Glomerular endothelial cell (primary cell): ENCODE measurements at places on chromosomes 7 and 10. TPM values are rescaled to one million over a fixed set of nuclear protein-coding genes. Genes with fewer than 3 reads are reported as not detected.

- no peak for DNase-seq
Observed at GRCh38 chr10:132397671-132398565, 918 bp downstream of the PWWP2B start.

GRCh38 chr7:8384901-8385300, 48.5 kb upstream of the NXPH1 start:
- no peak for DNase-seq

- DNase-seq: no peak
Observed at GRCh38 chr10:110529596-110530011, 31.9 kb downstream of the DUSP5 start.

GRCh38 chr10:118307859-118308258, 34.3 kb downstream of the FAM204A start:
- DNase-seq: no peak

- DNase-seq: no peak
Observed at GRCh38 chr7:110875346-110875745, 215.6 kb upstream of the LRRN3 start.

- no peak for DNase-seq
Observed at GRCh38 chr7:33809228-33809627, 96.1 kb upstream of the BMPER start.

- DNase-seq: no peak
Observed at GRCh38 chr10:66805612-66806011, 120.2 kb upstream of the LRRTM3 start.

DNA sequence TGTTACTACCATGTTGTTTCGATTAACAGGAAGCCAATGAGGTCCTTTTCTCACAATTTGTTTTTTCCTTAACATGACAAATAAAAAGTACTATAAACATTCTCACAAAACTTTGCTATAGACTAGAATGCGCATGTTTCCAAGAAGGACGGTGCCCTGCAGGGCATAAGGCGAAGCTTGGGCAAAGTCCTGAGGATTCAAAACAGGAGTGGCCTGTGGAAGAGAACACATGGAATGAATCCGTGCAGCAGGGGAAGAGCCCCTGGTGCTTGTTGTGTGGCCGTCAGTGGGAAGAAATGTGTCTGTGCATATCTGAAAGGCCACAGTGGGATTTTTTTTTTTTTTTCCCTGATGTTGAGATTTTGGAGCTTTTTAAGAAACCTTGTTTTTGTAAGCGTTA, 67.6 kb downstream of the ITGA8 start:
- DNase-seq: no peak

DNA sequence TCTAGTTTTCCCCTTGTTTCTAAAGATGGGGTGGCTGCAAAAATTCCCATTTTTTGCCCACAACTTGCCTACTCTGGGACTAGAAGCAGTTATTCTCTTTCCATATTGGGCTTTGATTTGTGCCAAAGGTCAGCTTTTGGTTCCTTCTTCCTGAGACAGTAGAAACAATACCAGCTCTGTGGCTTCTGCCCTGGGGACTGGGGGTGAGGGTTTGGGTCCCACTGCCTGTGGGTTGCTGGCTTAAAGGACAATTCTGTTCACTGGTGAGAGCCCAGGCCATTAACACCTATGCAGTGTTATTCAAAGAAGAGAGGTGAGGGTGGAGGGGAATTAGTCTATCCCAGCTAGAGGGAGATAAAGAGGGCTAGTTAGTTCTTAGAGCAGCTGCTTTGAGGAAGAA, 171.5 kb downstream of the CPEB3 start:
- DNase-seq: no peak

GRCh38 chr10:96017191-96017687, 26.1 kb upstream of the CCNJ start:
- DNase-seq: peak; percentile 48

DNA sequence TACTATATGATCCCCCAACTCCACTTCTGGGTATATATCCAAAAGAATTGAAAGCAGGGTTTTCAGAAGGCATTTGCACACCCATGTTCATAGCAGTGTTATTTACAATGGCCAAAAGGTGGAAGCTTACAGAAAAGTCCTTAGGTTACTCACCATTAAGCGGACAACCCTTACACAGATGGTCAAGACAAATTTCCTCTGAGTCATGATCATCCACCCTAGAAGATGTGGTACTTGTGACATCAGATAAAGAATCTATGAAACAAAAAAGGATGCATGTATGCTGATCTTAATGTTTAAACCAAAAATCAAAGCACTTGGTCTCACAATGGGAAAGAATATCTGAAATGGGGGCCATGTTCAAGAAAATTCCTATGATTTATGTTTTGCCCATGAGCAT, 31.1 kb downstream of the ZC3HAV1 start:
- DNase-seq: no peak

GRCh38 chr10:11170993-11171851, 153.6 kb downstream of the CELF2 start:
- no peak for DNase-seq

GRCh38 chr7:92461027-92462003, 14.0 kb downstream of the GATAD1 start:
- DNase-seq: no peak

DNA sequence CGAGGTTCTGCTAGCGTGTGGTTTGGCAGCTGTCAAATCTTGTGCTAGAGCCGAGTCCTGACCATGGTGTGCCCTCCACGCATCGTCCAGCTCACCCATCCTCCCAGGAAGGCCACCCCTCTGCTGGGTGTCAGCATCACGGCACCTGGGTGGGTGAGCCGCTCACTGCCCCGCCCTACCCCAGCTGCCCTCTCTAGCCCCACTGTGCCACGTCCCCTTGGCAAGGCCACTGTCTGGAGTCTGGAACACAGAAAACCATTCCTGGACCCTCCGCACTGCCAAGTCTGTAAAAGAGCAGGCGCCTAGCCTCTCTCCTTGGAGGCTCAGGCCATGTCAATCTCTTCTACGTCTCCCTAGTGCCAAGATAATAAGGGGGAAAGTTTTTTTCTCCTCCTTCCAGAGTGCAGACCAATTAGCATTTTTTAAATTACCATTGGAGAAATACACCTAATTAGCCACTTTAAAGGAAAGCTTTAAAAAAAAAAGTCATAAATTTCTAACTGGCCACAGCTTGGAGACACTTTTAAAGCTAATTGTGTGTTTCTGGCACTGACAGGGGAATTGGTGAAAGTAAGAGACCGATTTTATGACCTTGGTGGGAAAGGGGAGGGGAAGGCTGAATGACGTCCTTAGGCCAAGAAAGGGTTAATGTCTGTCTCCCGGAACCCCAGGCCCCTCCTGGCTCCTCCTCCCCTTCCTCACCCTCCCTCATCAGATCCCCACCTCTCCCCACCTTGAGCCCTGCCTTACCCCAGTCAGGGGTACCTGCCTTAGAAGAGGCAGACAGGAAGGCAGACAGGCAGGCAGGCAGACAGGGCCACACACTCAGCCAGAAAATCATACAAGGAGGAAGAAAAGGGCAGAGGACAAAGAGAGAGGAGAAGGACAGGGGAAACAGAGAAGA, 151.2 kb downstream of the PLXNA4 start:
- no peak for DNase-seq

DNA sequence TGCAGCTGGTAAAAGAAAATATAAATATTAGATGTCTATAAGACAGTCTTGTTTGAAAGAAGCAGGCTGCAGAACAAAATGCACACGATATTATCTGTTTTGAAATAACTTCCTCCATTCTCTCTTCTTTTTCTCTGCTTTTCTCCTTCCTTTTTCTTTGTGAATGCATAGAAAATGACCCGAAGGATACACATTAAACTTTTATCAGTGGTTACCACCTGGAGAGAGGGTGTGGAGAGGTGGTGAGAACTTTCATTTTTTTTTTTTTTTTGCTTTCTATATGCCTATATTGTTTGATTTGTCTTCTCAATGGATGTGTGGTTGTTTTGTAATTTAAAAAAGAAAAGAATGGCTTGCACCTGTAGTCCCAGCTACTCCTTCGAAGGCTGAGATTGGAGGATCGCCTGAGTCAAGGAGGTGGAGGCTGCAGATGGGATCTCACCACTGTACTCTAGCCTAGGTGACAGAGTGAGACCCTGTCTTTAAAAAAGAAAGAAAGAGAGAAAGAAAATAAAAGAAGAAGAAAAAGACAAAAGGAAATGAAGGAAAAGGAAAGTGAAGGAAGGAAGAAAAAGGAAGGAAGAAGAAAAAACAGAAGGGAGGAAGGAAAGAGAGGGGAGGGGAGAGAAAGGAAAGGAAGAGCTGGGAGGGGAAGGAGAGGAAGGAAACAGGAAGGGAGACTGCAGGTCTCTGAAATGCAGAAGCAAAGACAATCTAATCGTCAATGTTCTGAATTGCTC, 64.4 kb downstream of the SAMD9 start:
- DNase-seq: no peak

GRCh38 chr7:50782375-50783208, at the start of gene GRB10:
Gene GRB10, minus strand, starts transcription at chr7:50782896. Its CDS starts 50,574 bp downstream, at chr7:50732322.
- DNase-seq: no peak

DNA sequence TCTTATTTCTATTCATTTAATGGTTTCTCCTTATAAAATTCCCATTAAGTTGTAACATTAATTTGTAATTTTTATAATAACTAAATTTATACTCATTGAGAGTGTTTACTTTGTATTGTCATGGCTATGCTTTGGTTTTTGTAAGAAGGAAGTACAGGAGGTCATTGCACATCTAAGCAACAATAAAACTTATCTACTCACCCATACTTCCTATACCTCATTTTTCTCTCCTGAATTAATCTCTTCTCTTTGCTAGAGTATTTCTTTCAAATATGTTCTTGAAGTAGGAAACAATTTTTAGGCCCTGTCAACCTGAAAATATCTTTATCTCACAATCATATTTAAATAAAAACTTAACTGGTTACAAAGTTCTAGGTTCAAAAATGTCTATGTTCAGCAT, 95.4 kb upstream of the WDR11 start:
- DNase-seq: no peak

- DNase-seq: no peak
Observed at GRCh38 chr7:19117870-19118608, 603 bp upstream of the TWIST1 start.

DNA sequence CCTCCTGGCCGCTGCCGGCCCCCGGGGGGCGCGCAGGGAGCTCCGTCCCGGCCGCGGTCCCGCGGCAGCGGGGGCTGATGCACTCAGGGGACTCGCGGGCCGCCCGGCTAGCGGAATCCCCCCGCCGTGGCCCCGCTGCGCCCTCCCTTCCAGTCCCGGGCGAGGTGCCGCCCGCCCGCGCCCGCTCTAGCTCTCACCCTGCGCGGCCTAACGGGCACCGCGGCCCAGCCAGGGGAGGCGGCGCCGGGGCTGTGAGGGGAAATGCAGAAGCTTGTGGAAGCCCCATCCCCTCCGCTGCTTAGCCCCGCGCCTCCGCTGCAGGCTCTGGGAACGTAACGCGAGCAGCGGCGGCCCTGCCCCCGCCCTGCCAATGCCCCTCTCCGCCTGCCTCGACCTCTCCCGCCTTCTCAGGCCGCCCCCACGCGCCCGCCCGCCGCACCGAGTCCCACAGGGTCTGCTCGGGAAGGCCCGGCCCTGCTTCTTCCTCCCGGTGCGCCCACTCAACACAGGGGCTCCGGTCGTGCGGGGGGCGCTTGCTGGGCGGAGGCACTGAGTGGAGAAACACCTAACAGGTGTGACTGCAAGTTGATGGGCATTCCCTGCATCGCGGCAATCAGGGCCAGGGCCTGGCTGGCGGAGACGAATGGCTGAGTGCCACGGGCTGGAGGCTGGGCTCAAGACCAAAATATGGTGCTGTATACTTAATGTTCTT, 384 bp upstream of the TMEM229A start:
- DNase-seq: no peak

- no peak for DNase-seq
Observed at GRCh38 chr10:62858364-62858763, 42.2 kb upstream of the EGR2 start.

- DNase-seq: no peak
Observed at GRCh38 chr7:98193474-98194180, 17.6 kb upstream of the BHLHA15 start.

DNA sequence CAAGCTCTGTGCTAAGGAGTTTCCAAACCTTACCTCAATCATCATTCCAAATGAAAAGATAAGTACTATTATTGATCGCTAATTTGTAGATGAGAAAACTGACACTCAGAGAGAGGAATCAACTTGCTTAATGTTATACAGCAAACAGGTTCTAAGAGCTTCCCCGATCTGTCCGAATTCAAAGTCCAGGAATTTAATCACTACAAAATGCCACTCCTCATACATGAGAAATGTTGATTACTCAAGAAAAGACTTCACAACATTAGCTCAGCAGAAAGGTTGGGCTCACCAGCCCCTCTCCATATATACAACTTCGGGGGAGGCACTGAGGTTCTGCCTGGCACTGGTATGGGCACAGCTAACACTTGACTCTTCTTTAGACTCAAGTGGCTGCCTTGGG, 80.7 kb downstream of the SLC16A9 start:
- DNase-seq: no peak

GRCh38 chr10:50501924-50502452, 121.8 kb downstream of the SGMS1 start:
- DNase-seq: no peak

GRCh38 chr7:117338020-117338419, 15.2 kb upstream of the WNT2 start:
- no peak for DNase-seq

- no peak for DNase-seq
Observed at GRCh38 chr7:125675169-125675568, 745.5 kb upstream of the POT1 start.

- no peak for DNase-seq
Observed at GRCh38 chr7:7562736-7563135, 3.9 kb upstream of the MIOS start.

DNA sequence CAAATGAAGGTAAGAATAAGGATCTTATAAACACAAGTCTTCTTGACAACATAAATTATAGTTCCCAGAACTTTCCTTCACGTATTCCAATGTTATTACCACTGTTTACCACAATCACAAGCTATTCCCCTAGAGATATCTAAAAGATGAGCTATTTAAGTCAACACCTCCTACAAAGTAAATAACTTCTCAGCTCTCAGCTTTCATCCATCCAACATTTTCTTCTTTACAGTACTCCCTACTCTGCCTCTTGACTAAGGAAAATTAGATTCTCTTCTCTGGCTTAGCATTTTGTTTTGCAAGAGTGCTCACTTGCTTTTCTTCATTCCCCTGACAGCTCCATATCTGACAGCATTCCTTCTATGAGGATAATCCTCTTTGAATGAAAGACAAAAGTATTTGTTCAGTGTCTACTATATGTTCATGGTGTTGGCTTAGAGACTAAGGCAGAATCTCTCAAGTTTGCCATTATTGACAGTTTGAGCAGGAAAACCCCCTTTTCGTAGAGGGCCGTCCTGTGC, 93.0 kb upstream of the IL6 start:
- DNase-seq: no peak

DNA sequence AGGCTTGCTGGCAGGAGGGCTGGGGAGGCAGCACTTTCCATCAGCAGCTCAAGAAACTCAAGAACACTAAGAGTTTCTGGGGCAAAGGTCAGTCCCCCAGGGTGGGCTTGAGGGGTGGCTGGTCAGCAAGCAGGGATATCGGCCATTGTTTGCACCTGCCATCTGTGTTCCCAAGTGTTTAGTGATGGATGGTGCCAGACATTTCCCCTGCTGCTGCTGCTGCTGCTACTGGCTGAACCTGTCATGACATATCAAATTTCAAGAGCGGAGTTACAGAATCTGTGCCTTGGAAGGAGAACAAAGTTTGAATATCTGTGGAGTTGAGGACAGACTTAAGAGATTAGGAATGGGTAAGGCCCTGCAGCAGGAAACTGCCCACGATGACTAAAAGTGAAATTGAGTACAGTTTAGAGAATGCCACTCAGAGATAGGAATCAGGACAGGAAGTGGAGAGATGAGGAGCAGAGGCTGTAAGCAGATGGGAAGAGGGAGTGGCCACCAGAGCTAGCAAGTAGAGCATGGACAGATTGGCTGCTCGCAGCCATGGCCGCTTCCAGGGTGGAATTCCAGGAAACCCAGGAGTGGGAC, 39.2 kb upstream of the PPP1R3C start:
- DNase-seq: no peak

CCDC71L gene
- total RNA-seq: 31.4 and 52.4 TPM in 2 replicates

EBLN1 gene
- total RNA-seq: not detected in 2 replicates

ASNS gene
- 5.5 and 21.2 TPM in 2 replicates for total RNA-seq

UPK3B gene
- total RNA-seq: 1.1 TPM in 1 of 2 replicates, not detected in the other

CH25H gene
- not detected in 2 replicates for total RNA-seq
